T-helper 1 cell treated with Interleukin-12 subunit alpha and Interleukin-12 subunit beta and Interleukin-4 antibody, amounts not matched to agents 30 ng/mL and 1 ng/mL, for 36 hours (primary cell): ENCODE measurements at places on chromosomes 2 and 18. TPM values are rescaled to one million over a fixed set of nuclear protein-coding genes. Genes with fewer than 3 reads are reported as not detected.

Gene SLC4A5
- total RNA-seq, result 2.6 and 3.7 TPM in 2 replicates

Gene TRABD2A
- total RNA-seq, result 65.2 and 66.6 TPM in 2 replicates

Gene RSAD2
- total RNA-seq, result 62.0 and 62.2 TPM in 2 replicates

Gene PRKAG3
- not detected in 2 replicates for total RNA-seq

Gene FLACC1
- 1.4 and 2.4 TPM in 2 replicates for total RNA-seq

Gene SPIRE1
- 4.7 and 4.8 TPM in 2 replicates for total RNA-seq

Gene TUBB8B
- not detected in 2 replicates for total RNA-seq

Gene APCDD1
- not detected in 2 replicates for total RNA-seq

Gene CDKL4
- total RNA-seq, result 0.54 TPM in 2 replicates

Gene CD8A
- 2.4 and 2.6 TPM in 2 replicates for total RNA-seq

Gene SLC5A7
- not detected in 2 replicates for total RNA-seq

Gene KCNK3
- total RNA-seq, result not detected in 2 replicates

Gene AGXT
- total RNA-seq, result not detected in 2 replicates
